ENCODE measurements at places on chromosomes 2 and 18. TPM values are rescaled to one million over a fixed set of nuclear protein-coding genes. Genes with fewer than 3 reads are reported as not detected.

The FBLN7 gene
- total RNA-seq, result 5.1 TPM

The TTC31 gene
- total RNA-seq, result 39.8 TPM

The DSC3 gene
- 0.03 TPM for total RNA-seq

The C2orf81 gene
- 0.38 TPM for total RNA-seq

The HTRA2 gene
- total RNA-seq, result 11.7 TPM

The TTC32 gene
- 4.9 TPM for total RNA-seq

The LRP2 gene
- 0.91 TPM for total RNA-seq

The CPLX4 gene
- not detected for total RNA-seq

The ATG9A gene
- 45.8 TPM for total RNA-seq

The FSIP2 gene
- 0.05 TPM for total RNA-seq

The NPAS2 gene
- 23.9 TPM for total RNA-seq

The INHBB gene
- 6.3 TPM for total RNA-seq

The TMEM169 gene
- total RNA-seq, result 1.5 TPM

The SGO2 gene
- total RNA-seq, result 0.50 TPM

The CD207 gene
- total RNA-seq, result not detected

The TPO gene
- not detected for total RNA-seq

The SERPINB5 gene
- total RNA-seq, result not detected

The DPP10 gene
- total RNA-seq, result 0.33 TPM

The ACMSD gene
- 123 TPM for total RNA-seq

The VWA3B gene
- 0.18 TPM for total RNA-seq

The NRP2 gene
- total RNA-seq, result 7.7 TPM

The HSBP1L1 gene
- total RNA-seq, result 20.2 TPM

The RSAD2 gene
- 1.6 TPM for total RNA-seq

The CCL20 gene
- not detected for total RNA-seq

The FAM110C gene
- total RNA-seq, result 6.7 TPM

The SGPP2 gene
- 0.23 TPM for total RNA-seq

The REG3G gene
- 0.53 TPM for total RNA-seq

The SCN2A gene
- 0.05 TPM for total RNA-seq

The SNTG2 gene
- total RNA-seq, result not detected

The PSTPIP2 gene
- 3.9 TPM for total RNA-seq

The CTDSP1 gene
- 105 TPM for total RNA-seq

The OR6B3 gene
- not detected for total RNA-seq

The TMEFF2 gene
- total RNA-seq, result not detected

The FBXO11 gene
- total RNA-seq, result 21.0 TPM

The POTEJ gene
- total RNA-seq, result not detected

The GALNT3 gene
- 1.1 TPM for total RNA-seq

The ANKRD30B gene
- total RNA-seq, result not detected

The ZC3H8 gene
- total RNA-seq, result 5.3 TPM

The CCDC178 gene
- total RNA-seq, result not detected

The ABCG8 gene
- 121 TPM for total RNA-seq
